ENCODE measurements at places on chromosomes 13 and 19.

DNA sequence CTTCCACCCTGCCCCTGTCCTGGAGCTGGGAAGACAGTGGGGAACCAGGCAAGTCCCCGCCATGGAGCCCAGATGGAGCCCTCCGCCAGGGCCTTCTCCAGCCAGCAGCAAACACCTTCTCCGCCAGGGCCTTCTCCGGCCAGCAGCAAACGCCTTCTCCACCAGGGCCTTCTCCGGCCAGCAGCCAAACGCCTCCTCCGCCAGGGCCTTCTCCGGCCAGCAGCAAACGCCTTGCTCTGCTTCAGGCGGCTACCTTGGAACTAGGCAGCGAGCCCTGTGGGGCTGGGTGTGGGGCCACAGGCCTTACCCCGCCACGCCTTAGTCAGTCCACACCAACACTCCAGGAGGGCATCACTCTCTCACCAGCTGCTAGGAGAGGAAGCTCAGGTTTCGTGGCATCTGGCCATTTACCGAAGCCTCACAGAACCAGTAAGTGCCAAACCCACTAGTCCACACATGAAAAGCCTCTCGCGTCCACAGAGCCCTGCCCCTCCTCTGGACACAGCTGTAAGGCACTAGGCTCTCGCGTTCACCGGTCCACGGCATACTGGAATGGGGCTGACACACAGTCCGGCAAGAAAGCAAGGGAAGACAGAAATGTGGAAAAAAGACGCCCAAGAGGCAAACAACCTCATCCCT, 41.0 kb downstream of the MLLT1 start:
- no peak for DNase-seq

- DNase-seq: no peak
Observed at GRCh38 chr13:92488249-92488852, 738.3 kb upstream of the GPC6 start.

DNA sequence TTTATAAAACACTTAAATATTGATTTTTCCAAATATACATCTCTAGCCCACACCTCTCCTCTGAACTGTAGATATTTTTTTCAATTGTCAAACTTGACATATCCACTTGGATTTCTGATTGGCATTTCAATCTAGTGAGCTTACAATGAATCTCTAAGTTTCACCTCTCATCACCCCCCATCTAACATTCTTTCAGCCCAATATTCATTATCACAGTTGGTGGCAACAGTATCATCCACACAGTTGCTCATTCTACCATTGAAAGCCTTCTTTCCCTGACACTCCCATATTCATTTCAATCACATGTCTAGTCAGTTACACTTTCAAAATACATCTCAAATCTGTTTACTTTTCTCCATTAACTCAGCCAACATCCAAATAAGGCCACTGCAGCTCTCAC, 385.2 kb downstream of the PCDH20 start:
- DNase-seq: no peak

DNA sequence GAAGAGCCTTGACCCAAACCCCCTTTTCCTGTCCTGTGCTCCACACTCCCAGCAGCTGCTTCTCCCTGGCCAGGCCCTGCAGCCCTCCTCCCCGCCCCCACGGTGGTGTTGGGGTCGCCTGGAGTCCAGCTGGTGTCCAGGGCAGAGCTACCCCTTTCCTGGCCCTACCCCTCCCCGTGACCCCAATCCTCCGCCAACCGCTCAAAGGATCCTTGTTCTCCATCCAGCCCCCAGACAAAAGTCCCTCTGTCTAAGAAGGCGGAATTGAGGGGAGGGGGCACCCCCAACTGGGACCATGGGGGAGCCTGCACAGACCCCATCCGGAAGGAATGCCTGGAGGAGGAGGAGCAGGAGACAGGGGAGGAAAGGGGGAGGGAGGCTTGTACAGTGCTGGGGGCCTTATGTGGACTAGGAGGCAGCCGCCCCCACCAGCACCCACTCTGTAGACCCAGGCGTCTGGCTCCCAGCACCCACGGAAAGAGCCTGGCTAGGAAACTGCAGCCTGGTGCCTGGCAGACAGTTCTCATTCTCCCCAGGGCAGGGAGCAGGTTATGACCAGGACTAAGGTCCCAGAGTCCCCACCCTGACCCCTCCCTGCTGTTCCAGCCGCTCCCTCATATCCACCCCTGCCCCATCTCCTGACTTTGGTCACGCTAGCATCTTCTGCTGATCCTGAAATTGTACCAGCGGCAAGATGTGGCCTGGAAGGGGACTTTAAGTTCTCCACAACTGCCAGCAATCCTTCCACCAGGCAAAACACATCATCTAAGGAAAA, at the start of gene FXYD3:
Gene FXYD3 (plus strand): TSS at position 647 of the 775 bp plus-strand sequence. CDS start 3,554 bp downstream, outside the sequence.
- no peak for DNase-seq

- DNase-seq: no peak
Observed at GRCh38 chr13:113065406-113066141, 40.0 kb upstream of the F7 start.

DNA sequence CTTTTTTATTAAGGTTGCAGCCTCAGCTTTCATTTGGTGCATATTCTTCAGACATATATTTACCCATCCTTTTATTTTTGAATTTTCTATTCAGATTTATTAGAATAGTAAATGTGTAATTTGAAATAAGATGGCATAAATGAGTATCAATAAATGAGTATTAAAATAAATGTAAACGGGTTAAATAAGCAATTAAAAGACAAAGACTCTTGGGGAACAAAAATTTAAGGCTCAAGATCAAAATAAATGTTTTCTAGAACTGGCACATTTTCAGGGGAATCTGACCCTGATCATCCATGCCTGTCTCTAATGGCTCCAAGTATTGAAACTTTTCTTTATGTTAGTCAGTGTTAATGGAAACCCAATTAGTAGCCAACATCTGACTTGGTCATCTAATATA, 3.0 kb downstream of the OR10H3 start:
- DNase-seq: no peak

DNA sequence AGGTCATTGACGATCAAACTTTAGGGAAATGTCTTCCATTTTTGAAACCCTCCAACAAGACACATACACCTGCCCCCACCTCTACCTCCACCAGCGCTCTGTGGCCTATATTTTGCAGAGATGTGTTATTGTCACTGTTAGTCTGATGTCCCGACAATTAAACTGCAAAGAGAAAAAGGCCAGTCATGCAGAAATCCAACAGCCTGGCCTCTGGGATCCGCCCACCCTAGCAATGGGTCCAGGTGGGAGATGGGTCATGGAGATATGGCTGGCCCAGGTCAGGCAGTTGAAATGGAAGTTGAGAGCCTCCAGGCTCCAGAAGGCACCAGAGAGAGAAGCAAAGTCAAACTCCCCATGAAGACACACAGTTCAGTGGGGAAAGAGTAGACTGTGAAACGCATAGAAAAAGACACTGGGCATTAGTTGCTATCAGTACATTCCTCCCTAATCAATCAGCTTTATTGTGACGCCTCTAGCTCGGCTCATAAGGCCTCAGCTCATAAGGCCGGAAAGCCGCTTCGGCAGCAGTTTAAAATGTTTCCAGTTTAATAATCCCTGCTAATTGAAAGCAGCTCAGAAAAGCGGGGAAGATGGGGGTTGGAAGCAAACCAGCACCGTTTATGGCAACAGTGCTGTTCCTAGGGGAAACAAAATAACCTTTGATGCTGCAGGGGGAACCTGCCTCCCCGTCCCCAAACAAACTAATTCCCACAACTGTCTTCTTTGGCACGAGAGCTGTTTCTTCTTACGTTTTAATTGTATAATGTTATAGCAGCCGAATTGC, 239.7 kb upstream of the ZNF507 start:
- DNase-seq: peak; percentile 40

DNA sequence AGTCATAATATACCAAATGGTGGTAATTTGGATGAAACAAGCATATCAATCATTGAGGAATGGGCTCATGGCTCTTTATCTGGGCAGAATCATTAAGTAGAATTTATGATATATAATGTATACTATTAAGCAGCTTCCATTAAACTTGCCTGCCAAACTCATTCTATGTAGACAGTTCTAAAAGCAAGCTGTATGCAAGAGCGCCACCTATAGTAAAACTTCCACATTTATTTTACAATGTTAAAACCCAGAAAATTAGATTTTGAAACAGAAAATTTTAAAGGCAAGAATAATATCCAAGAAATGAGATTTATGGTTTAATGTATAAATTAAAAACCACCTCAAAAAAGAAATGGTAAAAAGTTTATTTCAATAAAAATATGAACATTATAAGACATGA, 161.5 kb downstream of the MZT1 start:
- DNase-seq: no peak

All from vagina (tissue), 2 donors.